Astrocyte (in vitro differentiated cells and primary cell): ENCODE measurements at places on chromosomes 6 and 20.

- no peak for DNase-seq
Observed at GRCh38 chr6:12593771-12594529, 122.6 kb upstream of the PHACTR1 start.

DNA sequence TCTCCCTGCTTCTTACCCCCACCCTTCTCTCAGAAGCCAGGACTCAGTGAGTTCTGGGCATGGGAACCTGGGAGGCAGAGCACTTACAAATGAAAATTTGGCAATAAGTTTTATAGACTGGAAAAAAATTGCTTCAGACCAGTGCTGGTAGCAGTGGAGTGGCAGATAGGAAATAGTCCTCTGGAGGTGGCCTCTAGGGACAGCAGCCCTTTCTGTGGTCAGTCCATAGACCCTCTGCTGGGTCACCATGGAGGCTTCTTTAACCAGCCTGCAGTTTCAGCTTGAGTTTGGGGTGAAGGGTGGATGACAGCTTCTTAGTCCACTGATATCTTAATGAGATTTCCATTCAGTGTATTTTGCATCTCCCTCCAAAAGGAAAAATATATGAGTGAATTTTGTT is 179.1 kb downstream of the ARID1B start:
- DNase-seq: no peak

DNA sequence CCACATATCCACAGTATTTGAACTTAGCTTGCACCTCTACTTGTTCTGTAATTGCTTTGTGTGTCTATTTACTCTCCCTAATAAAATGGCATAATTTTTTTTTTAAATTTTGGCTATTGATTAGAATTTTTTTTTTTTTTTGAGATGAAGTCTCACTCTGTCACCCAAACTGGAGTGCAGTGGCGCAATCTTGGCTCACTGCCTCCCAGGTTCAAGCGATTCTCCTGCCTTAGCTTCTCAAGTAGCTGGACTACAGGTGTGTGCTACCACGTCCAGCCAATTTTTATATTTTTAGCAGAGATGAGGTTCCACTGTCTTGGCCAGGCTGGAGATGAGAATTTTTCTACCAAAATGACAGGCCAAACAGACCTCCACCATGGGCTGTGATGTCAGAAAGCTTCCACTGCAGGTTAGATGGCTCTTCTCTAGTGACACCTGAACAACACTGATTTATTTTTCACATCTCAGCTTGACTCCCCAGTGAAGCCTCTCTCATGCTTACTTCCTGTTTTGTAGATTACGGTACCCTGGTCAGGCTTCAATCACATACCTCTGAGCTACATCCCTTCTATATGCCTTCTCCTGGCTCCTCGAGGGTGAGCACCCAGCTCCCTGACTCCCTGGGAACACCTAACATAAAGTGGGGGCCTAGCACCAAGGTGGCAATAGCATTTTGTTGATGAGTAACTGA is 112.8 kb downstream of the ARHGAP18 start:
- no peak for DNase-seq

DNA sequence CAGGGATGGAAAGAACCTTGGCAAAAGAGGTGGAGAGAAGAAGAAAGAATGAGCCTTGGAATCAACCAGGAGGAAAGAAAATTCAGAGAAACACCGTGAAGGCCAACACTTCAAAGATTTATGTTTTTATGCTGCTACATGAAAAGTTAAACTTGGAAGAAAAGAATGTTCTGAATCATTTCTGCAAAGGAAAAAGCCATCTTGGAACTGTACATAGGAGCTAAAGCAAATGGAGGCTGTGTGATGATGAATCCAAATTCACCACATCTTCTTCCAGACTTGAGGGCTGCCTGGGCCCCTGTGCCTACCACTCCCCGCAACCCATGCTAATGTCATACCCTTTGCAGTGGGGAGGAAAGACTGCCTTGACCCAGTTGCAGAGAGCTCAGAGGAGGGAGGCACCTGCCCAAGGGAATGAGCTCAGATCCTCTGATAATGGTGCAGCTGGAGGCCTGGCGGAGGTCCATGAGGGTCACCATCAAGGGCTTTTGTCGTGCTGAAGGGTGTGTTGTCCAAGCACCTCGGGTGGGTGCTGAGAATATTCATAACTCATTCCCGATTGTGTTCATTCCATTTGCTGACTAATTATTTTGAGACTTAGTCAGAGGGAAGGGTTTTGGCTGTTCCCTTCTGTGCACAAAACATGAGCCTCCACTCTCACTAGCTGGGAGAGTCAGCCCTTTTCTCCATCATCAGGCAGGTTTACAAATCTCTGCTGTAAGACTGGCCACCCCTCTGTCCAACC is 245.8 kb upstream of the JAG1 start:
- DNase-seq: peak; percentile 88

DNA sequence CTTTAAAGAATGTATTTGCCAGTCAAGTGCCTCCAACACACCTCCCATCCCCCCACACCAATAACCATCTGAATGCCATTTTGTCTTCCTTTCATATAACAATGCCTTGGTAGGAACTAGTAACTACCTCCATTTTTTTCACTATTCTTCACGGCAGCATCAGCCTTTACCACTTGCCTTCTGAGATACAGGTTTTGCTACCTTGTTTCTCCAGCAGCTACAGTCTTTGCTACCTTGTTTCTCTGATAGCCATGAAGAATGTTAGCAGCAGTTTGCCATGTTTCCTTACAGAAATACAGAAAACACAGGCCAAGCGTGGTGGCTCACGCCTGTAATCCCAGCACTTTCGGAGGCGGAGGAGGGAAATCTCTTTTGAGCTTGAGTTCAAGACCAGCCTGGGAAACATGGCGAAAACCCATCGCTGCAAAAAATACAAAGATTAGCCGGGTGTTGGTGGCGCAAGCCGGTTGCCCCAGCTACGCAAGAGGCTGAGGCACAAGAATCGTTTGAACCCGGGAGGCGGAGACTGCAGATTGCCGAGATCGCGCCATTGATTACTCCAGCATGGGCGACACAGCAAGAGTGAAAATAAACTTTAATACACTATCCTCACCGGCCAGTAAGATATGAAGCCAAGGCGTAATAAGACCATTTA is 100.9 kb downstream of the HFE start:
- DNase-seq: no peak

DNA sequence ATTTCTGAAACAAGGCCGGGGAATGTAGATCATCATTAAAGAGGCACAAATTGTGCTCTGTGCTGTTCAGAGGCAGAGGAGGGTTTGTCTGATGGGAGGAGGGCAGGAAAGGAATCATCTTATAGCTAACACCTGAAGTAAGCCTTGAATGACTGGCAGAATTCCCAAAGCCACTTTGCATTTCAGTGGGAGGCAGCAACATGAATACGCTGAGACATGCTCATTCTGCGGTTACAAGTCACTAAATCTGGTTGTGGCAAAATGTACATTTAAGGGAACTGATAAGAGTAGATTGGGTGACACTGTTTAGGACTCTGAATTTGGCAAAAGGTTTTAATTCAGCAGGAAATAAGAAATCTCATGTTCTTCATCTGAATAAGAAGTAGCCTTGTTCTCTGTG is 4.4 kb upstream of the COL19A1 start:
- DNase-seq: no peak

- no peak for DNase-seq
Observed at GRCh38 chr20:3059489-3059888, 11.9 kb upstream of the OXT start.
